ENCODE measurements at places on chromosomes 5 and 9. TPM values are rescaled to one million over a fixed set of nuclear protein-coding genes. Genes with fewer than 3 reads are reported as not detected.

ZNF169 gene
- total RNA-seq: 24.4 TPM

CDHR2 gene
- total RNA-seq: 0.10 TPM

SMIM33 gene
- not detected for total RNA-seq

WNT8A gene
- total RNA-seq: not detected

KIF4B gene
- total RNA-seq: not detected

FAM153A gene
- 10.9 TPM for total RNA-seq

FAM169A gene
- total RNA-seq: 0.72 TPM

DCTN4 gene
- 77.4 TPM for total RNA-seq

TRPM6 gene
- 1.3 TPM for total RNA-seq

TOR1A gene
- total RNA-seq: 38.4 TPM
